Muscle of leg (tissue), 16 donors: ENCODE measurements at places on chromosomes 2 and 18. TPM values are rescaled to one million over a fixed set of nuclear protein-coding genes. Genes with fewer than 3 reads are reported as not detected.

DNA sequence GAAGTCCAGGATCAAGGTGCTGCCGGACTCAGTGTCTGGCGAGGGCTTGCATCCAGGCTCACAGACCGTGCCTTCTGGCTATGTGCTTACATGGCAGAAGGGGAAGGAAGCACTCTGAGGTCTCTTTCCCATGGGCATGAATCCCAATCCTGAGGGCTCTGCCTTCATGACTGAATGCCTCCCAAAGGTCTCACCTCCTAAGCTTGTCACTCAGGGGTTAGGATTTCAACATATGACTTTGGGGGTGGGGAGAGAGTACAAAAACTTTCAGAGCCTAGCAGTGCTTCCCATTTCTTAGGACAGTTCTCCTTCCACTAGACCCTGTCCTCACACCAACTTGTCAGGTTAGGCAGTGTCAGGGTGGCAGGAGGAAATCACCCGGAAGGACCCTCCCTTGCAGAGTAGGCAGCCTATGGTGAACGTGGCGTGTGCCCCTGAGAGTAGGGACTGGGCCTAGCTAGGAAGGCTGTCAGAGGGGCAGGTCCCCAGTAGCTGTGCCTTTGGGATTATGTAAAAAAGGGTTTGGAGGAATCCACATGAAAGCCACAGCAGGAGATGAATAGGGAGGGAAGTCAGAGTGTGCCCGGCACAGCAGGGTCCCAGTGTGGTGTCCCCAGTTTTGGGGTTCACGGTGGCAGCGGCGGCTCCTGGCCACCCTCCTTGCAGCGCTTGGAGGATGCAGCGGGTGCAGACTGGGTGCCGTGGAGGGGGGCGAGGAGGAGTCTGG, 233.3 kb downstream of the LDLRAD4 start:
- no peak for DNase-seq

CNDP1 gene
- total RNA-seq = 0.13 TPM

DTNA gene
- 74.7 TPM for total RNA-seq

DNA sequence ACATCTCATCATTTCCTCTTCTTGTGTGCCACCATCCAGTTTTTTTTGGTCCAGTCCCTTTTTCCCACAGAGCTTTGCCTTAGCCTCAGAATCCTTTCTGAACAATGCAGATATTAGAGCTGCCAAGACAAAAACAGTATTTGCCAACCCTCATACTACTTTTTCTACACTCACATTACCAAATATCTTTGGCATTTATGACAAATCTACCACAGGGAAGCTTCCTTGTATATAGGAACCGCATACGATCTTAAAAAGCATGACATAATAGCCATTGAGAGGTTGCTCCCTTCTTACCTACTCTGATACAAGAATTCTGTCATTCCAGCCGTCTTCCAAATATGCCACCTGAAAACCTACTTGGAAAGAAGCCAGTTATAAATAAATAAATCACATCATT, 9.4 kb downstream of the ZNF24 start:
- DNase-seq = no peak

DNA sequence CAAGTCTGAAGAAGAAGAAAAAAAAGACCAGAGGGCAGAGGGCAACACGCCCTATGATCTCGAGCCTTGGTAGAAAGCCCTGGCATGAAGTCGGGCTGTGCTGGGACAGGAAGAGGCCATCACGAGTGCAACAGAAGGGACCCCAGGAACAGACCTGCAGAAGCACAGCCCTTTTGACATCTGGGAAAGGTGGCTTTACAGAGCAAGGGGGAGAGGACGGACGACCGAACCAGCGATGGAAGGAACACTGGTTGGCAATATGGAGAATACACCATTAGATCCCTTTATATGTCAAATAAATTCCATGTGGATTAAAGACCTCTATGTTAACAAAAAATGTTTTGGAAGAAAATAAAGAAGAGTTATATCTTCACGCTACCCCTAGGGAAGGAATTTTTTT, 10.7 kb downstream of the KIF1A start:
- DNase-seq = no peak

- peak; percentile 93 for DNase-seq
Observed at GRCh38 chr2:162219426-162219825, 23.8 kb downstream of the FAP start.

DNA sequence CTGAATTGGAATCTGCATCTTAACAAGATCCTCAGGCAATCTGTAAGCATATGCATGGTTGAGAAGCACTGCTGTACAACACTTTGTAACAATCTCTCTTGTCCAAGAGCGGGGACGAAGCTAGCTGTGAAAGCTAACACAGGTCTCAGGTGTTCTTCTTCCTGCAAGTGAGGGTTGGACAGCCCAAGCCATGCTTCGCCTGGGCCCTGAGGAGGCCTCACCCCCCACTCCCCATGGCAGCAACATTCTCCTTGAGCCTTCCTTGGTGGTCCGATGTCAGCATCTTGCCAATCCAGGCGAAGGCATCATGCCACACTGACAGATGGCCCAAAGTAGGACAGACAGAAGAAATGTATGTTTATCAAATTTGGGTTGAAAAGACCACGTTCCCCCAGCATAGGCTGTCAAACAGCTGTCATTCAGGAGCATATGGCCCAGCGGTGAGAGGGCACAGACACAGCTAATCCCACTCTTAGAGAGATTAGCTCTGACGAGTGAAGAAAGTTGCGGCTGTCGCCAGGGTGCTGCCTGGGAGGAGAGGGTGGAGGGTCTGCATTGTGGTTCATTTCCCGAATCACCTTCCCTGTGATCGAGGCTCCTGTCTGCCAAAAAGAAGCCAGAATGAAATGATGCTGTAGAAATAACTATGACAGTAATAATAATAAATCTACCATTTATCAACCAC, 344.7 kb downstream of the MYCN start:
- no peak for DNase-seq
